ENCODE measurements at places on chromosomes 1 and 21.

GRCh38 chr1:109976762-109977161, 7.8 kb upstream of the AHCYL1 start:
- DNase-seq = no peak

GRCh38 chr1:234597894-234598293, 12.1 kb downstream of the IRF2BP2 start:
- no peak for DNase-seq

GRCh38 chr1:91098299-91098906, 76.6 kb upstream of the ZNF644 start:
- DNase-seq = no peak

GRCh38 chr1:98453066-98453465, 208.5 kb upstream of the SNX7 start:
- no peak for DNase-seq

DNA sequence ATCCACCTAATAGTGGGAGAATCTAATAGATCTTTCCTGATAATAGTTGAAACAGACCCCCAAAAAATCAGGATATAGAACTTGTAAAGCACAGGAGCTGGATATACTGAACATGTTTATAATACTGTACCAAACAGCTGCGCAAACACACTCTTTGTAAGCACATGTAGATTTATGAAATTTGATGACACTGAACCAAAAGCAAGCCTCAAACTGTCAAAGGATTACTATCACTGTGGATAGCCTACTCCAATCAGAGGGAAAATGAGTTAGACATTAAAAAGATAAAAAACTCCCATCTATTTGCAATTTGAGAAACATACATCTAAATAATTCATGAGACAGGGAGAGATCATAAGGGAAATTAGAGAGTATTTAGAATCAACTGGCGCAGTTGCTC, 26.1 kb downstream of the RCAN3 start:
- DNase-seq = no peak

GRCh38 chr1:6473974-6474814, 8.2 kb upstream of the TNFRSF25 start:
- DNase-seq = no peak

DNA sequence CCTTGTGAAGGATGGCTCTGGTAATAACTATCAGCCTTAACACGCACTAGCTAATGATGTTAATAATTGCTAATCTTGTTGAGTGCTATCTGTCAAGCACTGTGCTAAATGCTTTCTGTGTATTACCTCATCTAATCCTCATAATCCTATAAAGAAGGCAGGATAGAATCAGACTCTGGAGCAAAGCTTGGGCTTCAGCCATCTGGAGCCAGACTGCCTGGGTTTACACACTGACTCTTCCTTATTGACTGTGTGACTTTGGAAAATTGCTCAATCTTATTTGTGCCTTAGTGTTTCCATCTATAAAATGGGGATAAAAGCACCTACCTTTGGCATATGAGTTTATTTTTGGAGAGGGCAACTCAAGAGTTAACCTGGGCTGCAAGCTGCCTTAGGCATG, 216.1 kb downstream of the NUF2 start:
- DNase-seq = no peak

- no peak for DNase-seq
Observed at GRCh38 chr1:70311369-70311768, 43.2 kb downstream of the ANKRD13C start.

GRCh38 chr1:116943438-116943837, 33.7 kb downstream of the PTGFRN start:
- DNase-seq = no peak

DNA sequence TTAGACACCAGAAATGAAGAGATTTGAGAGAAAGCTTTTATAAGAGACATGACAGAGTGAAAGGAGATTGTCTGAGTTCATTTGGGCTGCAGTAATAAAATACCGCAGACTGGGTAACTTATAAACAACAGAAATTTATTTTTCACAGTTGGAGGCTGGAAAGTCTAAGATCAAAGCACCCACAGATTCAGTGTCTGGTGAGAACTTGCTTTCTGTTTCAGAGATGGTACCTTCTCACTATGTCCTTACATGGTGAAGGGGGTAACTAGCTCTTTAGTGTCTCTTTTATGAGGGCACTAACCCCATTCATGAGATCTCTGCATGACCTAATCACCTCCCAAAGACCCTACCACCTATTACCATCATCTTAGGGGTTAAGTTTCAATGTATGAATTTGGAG, 30.9 kb upstream of the FCRL4 start:
- no peak for DNase-seq

GRCh38 chr1:167517535-167518330, 596 bp downstream of the CD247 start:
- DNase-seq = peak; percentile 75

GRCh38 chr1:68889471-68889870, 392.6 kb upstream of the DEPDC1 start:
- DNase-seq = no peak

DNA sequence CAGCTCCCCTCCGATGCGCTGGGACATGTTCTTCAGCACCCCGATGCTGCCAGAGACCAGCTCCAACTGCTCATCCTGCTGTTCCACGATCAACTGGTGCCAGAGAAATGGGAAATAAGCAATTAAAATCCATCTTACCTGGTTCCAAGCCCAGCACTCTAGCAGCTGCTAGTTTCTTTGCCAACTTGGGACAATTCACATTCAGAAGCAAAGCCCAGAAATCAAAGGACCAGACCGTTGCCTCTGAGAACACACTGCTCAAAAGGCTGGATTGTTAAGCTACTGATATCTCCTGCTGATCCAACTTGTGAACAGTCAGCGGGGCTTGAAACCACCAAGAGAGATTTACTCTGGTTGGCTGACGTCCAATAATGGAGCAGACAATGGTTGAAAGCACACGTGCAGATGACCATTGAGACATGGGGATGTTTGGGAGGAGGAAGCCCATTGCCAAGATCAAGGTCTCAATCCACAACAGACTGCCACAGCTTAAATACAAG, 34.4 kb downstream of the STX6 start:
- no peak for DNase-seq

GRCh38 chr1:228336308-228337030, 70.2 kb downstream of the TRIM11 start:
- DNase-seq = no peak

GRCh38 chr1:59635097-59635496, 179.7 kb upstream of the HOOK1 start:
- DNase-seq = no peak

DNA sequence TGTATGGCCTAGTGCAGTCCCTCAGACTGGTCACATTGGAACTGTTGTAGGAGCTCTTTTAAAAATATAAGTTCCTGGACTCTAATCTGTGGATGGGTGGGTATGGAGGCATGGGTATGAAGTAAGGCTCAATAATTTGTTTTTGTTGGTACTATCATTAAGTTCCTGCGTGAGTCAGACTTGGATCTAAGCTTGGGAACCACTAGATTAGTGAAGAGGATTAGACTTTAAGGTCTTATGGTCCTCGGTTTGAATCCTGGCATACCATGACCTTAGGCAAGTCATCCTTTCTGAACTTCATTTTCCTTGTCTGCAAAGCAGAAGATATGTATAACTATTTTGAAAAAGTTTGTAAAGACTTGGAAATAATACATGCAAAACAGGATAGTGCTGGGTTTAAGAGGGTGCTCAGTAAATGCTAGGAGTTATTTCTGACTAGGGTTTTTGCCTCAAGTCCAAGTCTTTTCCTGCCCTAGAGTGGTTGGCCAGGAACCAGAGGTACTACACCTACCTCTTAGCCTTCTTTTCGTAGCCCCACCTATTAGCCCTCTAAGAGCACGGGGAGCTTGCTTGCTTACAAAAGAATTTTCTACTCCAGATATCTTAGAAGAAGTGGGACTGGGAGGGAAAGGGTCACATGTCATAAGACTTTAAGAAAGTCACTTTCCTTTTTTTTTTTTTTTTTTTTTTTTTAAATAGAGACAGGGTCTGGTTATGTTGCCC, 38.6 kb upstream of the METTL18 start:
- no peak for DNase-seq
